Eye (tissue), 1 donor: ENCODE measurements at places on chromosomes 4 and X.

DNA sequence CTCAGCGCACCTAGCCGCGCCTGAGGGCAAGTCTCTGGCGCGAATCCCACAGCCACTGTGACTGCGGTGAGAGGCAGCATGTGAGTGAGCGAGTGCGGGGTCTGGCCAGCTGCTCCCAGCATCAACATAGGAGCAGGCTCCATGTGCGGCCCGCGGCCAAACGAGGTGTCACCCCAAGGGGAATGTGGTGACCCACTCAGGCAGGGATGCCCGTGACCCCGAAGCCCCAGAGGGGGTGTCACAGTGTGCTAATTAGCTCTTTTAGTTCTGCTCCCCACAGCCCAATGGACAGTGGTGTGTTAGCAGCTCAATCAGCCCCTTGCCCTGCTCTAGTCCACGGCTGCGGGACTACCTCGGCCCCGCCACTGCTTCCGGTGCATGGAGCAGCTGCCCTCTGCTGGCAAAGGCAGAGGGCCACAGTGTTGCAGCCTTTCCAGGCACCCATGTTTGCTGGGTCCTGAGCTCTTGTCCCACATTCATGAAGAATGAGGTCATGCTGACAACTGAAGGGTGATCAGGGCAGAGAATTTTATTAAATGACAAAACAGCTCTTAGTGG is 61.4 kb downstream of the AGA start:
- no peak for DNase-seq

DNA sequence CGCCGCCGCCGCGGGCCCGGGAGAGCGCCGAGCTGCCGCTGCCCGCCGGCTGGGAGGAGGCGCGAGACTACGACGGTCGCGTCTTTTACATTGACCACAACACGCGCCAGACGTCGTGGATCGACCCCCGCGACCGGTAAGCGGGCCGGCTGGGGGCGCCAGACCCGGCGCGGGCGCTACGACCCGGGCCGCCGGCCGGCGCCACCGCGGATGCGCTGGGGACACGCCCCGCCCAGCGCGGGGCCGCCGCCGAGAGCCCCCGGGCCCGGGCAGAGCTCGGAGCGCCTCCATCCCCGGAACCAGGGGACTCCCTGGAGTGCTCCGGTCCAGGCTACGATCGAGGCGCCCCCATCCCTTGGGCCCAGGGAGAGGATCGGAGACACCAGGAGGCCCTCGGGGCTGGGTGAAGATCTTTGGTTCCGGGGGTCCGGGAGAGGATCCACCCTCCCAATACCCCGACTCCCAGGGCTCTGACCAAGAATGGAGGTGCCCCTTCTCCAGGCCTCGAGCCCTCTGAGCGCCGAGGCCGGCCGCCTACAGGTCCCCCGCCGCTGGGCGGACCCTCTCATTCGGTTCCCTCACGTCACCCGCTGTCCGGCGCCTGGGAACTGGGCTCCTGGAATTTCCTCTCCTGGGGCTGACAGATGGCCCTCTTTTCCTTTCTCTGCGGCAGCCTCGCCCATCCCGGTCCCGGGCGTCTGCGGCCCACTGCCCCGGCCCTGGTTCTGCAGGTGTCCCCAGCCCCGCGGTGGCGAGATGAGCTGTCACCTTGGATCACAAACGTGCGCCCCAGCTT is 48.8 kb downstream of the CLDN34 start:
- DNase-seq, result peak; percentile 67

DNA sequence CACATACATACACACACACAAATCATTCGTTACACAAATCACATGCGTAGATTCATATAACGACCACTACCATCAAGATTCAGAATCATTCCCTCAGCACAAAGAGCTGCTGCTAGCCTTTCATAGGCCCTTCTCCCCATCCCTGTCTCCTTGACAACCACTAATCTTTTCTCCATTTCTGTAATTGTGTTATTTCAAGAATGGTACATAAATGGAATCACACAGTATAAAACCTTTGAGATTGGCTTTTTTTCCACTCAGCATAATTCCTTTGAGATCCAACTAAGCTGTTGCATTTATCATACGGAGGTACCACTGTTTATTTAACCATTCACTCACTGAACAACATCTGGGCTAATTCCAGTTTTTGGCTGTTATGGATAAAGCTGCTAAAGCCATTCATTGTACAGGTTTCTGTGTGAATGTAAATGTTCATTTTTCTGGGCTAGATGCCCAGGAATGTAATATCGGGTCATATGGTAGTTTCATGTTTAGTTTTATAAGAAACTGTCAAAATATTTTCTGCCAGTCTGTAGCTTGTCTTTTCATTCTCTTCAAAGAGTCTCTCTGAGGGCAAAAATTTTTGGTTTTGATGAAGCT is 64.1 kb downstream of the USP11 start:
- peak; percentile 39 for DNase-seq

DNA sequence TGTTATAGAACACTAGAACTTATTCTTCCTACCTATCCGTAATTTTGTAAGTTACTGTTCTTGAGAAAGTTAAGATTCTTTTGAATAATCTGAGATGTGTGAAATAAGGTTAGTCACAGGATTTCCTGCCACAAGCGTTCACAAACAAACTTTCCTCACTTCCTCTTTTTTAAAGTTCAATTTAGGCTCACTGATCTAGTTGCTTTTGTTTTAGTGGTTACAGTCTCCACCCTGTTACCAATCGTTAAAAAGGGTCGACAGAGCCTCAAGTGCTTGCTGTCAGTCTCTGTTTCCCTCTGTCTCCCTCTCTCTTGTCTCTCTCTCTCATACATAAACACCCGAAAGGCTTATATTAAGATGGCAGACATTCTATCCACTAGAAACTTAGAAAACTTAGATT is 35.9 kb upstream of the STK26 start:
- DNase-seq, result no peak

GRCh38 chr4:183407635-183408464 is 36.6 kb upstream of the CDKN2AIP start:
- DNase-seq, result peak; percentile 29

DNA sequence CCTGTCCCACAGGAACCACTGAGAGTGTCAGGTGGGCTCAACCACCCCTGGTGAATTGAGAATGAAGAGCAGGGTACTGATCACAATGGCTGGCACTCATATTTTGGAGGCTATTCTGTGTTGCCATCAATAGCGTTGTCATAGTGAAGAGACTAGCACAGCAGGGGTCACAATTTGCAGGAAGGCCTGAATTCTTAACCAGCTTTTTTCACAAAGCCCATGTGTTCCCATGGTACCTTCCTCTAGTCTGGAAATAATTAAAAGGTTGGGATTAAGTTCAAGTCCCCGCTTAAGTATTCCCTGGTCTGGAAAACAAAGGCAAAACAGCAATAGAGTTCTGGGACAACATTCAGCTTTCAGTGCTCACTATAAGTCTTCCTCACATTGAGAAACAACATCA is 1051.7 kb downstream of the C4orf33 start:
- DNase-seq, result peak; percentile 65

GRCh38 chr4:156705311-156705710 is 266.3 kb downstream of the PDGFC start:
- no peak for DNase-seq

DNA sequence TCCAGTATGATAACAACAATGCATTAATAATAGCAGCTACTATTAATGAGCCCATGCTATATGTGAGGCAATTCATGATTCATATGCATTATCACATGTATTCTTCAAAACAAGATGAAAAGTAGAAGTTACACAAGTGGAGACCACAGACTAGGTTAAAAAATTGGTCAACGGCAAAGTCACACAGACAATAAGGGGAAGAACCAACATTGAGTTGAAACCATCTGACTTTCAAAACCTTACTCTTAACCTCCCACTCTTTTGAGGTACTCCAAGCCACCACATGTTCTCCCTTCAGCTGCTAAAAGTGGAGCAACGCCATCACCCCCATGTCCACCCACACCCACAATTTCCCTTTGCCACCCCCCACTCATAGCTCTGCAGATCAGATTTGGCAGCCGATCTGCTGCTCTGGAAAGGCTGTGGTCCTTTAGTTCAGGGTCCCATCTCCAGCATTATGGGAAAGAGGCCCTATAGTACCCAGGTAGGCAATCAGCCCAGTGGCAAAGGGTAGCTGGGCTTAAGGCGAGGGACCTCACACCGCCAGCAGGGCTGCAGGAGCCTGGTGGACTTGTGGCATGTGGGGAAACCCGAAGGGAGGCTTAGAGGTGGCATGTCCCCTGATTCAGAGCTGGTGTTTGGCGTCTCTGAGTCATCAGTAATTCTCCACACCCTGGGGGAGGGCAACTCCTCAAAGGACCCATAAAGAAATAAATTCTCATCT is 33.5 kb upstream of the CYBB start:
- no peak for DNase-seq

DNA sequence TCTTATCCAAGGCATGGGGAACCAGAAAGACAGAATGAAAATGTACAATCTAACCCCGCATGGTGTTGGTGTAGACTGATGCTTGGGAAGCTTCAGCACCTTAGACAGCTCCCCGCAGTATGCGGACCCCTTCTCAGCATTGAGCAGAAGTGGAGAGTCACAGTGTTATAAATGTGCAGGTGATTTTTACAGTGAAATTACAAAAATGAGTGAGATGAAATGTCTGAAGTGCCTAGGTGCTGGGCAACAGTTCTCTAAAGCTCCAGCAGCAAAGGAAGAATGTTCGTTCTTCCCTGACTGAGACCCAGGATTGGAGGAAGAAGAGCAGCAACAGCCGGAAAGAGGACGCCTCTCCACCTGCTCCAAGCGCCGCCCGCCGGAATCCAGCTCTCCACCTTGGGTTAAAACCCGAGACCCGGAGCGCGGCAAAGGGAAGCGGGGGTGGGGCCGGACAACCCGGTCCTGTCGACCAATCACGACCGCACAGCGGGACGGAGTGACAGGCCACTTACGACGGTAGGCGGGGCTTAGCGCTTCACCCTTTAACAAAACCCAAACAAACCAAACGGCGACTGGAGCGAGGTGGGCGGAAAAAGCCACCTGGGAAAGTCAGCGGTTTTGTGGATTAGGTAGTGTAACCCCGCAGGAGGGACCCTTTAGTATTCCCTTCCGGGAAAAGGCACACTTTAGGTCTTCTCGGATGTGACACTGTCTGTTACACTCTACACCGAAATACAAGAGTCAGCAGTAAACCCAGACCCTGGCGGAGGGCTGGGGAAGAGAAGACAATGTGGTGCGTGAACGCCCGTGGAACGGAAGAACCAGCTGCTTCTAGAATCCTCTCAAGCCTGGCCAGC is at the start of gene GLRA3:
GLRA3 (minus strand) TSS at position 403 of the 857 bp plus-strand sequence. CDS start 436 bp downstream, outside the sequence.
- peak; percentile 89 for DNase-seq

GRCh38 chrX:20221902-20222301 is 44.8 kb downstream of the RPS6KA3 start:
- DNase-seq, result no peak

GRCh38 chr4:114038762-114039387 is 59.4 kb upstream of the ARSJ start:
- no peak for DNase-seq

GRCh38 chrX:32530802-32531403 is 680.4 kb downstream of the DMD start:
- DNase-seq, result peak; percentile 73

- peak; percentile 83 for DNase-seq
Measured at GRCh38 chr4:127622921-127623796, 9.6 kb upstream of the INTU start.

DNA sequence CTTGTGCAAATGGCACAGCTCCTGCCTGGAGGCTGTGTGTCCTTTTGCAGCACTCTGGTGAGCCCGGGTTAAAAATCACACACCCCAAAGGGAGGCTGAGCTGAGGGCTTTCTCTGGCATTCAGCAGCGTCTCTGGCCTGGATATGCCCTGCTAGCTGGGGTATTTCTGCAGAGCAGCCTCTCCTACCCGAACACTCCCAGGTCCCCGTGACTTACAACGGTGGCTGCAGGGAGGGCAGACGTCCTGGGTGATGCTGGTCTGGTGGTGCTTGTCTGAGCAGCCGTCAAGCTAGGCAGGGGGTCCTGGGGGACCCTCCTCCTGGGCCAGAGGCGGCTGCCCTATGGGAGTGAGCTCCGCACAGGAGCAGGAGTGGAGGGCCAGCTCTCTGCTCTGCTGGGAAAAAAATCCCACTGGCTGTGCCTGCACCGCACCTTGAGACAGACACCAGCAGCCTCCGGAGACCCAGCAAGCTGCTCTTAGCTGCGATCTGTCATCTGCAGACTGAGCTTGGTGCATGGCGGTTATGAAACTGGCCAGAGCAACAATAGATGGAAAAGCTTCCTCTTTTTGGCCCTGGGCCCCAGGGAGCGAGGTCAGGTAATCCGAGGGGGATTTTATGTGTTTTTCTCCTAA is 41.3 kb upstream of the ASMTL start:
- DNase-seq, result no peak

DNA sequence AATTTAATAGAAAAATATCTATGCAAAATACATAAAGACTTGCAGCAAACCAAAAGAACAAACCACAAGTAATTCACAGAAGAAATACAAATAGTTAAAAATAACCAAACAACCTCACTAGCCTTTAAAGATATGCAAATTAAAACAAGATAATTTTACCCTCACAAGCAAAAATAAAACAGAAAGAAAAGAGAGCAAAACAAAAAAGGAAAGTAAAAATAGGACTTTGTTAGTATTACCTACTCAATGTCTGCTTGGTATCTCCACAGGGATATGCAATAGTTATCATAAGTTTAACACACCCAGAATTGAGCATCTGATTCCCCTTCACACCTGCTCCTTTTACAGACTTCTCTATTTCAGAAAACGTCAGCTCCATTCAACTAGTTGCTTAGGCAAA is 737.5 kb upstream of the MAGEB2 start:
- no peak for DNase-seq

DNA sequence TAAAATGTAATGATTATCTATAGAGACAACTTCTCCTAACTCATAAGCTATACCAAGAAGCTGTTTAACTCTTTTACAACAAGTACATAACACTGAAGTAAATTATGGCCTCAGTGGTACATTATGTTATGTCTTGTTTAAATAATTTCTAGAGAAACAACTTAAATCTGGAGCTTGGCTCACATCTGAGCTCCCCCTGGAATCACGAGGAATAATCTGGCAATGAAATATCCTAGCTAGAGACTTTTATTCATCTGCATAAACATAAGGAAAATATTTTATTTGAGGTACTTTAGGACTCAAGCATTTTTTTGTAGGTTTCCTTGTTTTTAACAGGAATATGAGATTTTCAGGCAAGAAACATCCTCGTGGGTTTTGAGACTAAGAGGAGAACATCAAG is 354.7 kb upstream of the SLC7A11 start:
- DNase-seq, result no peak

DNA sequence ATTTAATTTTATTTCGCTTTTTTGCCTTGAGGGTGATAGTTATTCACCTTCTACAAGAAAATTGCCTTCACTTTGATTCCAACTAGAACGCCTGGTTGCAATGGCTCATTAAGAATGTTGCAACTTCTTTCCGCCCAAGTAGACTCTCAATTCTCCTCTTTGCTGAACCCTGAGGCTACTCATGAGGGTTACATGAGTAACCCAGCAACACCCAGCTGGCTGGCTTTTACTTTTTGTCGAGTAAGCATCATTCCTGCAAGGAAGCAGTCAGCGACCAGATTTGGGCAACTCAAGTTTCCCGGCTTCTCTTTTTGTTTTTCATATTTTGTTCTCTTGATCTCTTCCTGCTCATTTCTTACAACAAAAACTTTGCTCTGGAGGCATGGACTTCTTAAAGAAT is 495.4 kb downstream of the PACRGL start:
- DNase-seq, result no peak

- DNase-seq, result no peak
Measured at GRCh38 chr4:168293386-168293975, 25.1 kb downstream of the DDX60 start.

GRCh38 chrX:16335181-16335580 is 167.9 kb downstream of the MAGEB17 start:
- no peak for DNase-seq
